MV-4-11 (cell line): ENCODE measurements at places on chromosomes 16 and 17.

- no peak for DNase-seq
Observed at GRCh38 chr16:9092282-9092977, 986 bp downstream of the HAPSTR1 start.

DNA sequence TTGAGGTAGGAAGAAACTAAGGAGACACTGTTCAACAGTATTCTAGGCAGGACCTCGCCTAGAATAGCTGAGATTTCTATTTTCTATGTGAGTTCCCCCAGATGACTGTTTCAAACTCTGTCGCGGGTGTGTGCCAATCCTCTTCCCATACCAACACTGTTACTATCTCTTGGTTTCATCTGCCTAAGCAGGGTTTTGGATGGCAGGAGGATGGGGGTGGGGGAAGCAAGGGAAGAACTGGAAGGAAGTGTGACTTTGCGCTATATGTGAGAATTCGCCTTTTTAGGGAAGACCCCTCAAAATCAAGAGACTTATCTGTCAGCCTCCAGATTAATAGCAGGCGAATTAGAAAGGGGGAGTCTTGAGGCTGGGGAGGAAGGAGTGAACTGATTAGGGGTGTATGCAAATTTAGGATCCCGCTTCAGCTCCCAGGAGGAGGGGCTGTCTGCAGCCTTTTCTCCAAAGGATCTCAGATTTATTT is 521 bp upstream of the G6PC3 start:
- peak; percentile 37 for DNase-seq

DNA sequence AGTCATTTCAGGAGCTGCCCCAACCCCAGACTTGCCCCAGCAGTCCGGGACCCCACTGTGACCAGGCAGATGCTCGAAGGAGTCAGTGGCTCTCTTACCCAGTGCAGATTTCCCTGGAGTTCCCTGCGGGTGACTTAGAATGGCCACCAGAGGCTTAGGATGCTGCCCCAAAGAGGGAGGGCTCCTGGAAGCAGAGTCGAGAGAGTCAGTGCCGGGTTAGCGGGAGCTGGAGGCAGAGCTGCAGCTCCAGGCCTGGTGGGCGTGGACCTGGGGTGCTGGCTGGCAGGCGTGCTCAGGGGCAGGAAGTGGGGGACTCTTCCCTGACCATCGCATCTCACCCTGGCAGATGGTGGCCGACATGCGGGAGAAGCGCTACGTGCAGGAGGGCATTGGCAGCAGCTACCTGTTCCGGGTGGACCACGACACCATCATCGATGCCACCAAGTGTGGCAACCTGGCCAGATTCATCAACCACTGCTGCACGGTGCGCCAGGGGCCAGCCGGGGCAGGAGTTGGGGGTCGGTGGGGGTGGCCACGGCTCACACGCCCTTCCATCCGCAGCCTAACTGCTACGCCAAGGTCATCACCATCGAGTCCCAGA is 1.6 kb upstream of the HSD3B7 start:
- no peak for DNase-seq

- peak; percentile 8 for DNase-seq
Observed at GRCh38 chr17:82051776-82052637, at the start of the genes GPS1 and RFNG. Gene GPS1, plus strand, starts transcription at chr17:82051898. Its CDS starts 34 bp downstream, at chr17:82051932. Gene RFNG, minus strand, starts transcription at chr17:82051811. Its CDS starts 45 bp downstream, at chr17:82051766.
